ENCODE measurements at places on chromosomes 4 and X.

DNA sequence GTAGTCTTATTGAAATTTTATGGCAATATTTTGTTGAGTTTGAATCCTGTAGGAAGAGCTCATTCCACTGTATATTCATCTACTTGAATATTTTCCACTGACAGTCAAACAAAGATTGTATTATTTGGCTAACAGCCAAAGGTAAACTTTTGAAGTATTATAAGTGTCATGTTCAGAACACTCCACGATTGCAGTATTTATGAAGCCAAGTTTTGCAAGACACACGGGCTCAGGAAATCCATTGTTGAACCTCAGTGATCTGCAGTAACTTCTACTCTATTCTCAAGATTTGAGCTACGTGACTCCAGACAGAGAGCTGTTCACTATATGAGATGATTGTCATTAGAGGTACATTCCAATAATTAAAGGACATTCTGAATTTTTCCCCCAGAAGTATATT is 302.7 kb upstream of the ADGRL3 start:
- no peak for DNase-seq

GRCh38 chr4:9916346-9916745 is 105.0 kb downstream of the SLC2A9 start:
- no peak for DNase-seq

DNA sequence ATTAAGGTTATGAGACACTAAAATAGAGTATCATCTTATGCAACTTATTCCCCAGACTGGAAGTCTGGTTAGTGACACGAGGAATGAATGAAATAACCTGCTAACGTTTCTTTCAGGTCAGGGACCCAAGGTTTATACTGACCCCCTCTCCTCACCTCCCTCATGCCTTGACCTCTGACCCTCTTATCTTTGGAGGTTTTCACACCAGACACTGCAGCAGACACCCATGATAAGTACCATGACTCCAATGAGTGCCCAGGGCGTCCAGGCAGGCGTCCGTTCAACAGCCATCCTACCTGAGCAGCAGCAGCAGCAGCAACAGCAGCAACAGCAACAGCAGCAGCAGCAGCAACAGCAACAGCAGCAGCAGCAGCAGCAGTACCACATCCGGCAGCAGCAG is 4.2 kb upstream of the NLGN3 start:
- no peak for DNase-seq

DNA sequence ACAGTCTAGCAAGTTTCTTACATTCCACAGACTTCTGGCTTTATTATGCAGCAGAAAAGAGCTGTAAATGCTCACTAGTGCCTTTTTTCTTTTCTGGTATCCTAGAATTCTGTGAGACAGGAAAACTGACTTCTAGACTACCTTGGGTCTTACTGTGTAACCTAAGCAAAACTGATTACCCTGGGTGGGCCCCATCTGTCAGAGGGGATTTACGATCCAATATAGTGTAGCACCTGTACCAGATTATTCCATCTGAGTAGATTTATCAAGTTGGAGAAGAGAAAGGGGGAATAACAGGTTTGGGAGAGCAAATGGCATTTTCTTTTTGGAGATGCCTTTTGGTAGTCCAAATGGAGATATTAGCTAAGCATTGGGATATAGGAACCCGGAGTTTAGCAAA is 46.7 kb downstream of the FSTL5 start:
- DNase-seq = no peak

- no peak for DNase-seq
These were observed 9.3 kb downstream of the TMEM165 start for GRCh38 chr4:55405073-55405472.

DNA sequence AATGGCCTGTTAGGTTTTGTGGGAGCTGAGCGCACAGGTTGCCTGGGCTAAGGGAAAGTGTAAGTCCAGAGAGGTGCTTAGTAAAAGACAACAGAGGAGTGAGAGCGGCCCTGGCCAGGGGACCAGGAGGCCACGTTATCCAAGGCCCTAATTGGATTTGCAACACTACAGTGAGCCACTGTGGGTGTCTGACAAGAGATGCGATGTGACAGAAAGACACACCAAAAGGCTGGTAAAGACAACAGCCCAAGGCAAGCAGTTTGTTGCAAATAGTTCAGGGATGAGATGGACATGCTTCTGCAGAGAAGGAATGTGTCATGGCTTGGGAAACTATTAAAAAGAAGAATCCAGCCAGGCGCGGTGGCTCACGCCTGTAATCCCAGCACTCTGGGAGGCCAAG is 162.7 kb upstream of the KIT start:
- DNase-seq = no peak
